ENCODE measurements at places on chromosomes 6 and 20. TPM values are rescaled to one million over a fixed set of nuclear protein-coding genes. Genes with fewer than 3 reads are reported as not detected.

Gene RING1
- 4.4 TPM for polyA plus RNA-seq

Gene BEND6
- polyA plus RNA-seq: not detected

Gene TRERF1
- 0.35 TPM for polyA plus RNA-seq

Gene MAP3K7
- 5.5 TPM for polyA plus RNA-seq

Gene GPR6
- not detected for polyA plus RNA-seq

Gene KCNK5
- polyA plus RNA-seq: 9.6 TPM

Gene EYS
- 0.63 TPM for polyA plus RNA-seq

Gene SNHG17
- polyA plus RNA-seq: 18.9 TPM

Gene LZTS3
- 3.7 TPM for polyA plus RNA-seq

Gene RIPOR3
- polyA plus RNA-seq: 5.6 TPM

Gene PRDM1
- polyA plus RNA-seq: 0.47 TPM

Gene RBPJL
- polyA plus RNA-seq: not detected

Gene OR2H1
- not detected for polyA plus RNA-seq

Gene EHMT2
- 7.9 TPM for polyA plus RNA-seq

Gene RIPPLY2
- polyA plus RNA-seq: not detected

Gene CCDC167
- polyA plus RNA-seq: 44.3 TPM

Gene CFB
- polyA plus RNA-seq: 3,144 TPM

Gene EPHA7
- polyA plus RNA-seq: 0.01 TPM

Gene RAET1L
- not detected for polyA plus RNA-seq

Gene GNAS-AS1
- polyA plus RNA-seq: 0.09 TPM

Gene MAP7
- polyA plus RNA-seq: 8.1 TPM

Gene ELOVL2
- 16.5 TPM for polyA plus RNA-seq

Gene SLC44A4
- not detected for polyA plus RNA-seq

Gene TOMM6
- polyA plus RNA-seq: 123 TPM

Gene ADGRB3
- polyA plus RNA-seq: 0.21 TPM

Gene CST9
- not detected for polyA plus RNA-seq

Gene JAG1
- 1.8 TPM for polyA plus RNA-seq

Gene BANF2
- polyA plus RNA-seq: not detected

Gene FOXF2
- polyA plus RNA-seq: not detected

Gene TRDN
- not detected for polyA plus RNA-seq

Gene EFCAB8
- not detected for polyA plus RNA-seq

Gene TFAP2A
- 0.03 TPM for polyA plus RNA-seq

Gene RPS6KA2
- 5.5 TPM for polyA plus RNA-seq

Gene SYCP2L
- polyA plus RNA-seq: not detected

Gene SRMS
- polyA plus RNA-seq: not detected

Gene DEFB116
- not detected for polyA plus RNA-seq

Gene ARG1
- polyA plus RNA-seq: 965 TPM

Gene ZDHHC14
- polyA plus RNA-seq: 5.7 TPM

Gene GJA1
- polyA plus RNA-seq: 1.5 TPM

Gene LRRC73
- polyA plus RNA-seq: 0.99 TPM

Gene LAMA4
- 2.4 TPM for polyA plus RNA-seq

Gene TBXT
- not detected for polyA plus RNA-seq

Gene BTBD3
- polyA plus RNA-seq: 3.0 TPM

Gene WFDC2
- 1.8 TPM for polyA plus RNA-seq

Gene HLA-DQB2
- not detected for polyA plus RNA-seq

Gene SLC17A9
- 56.0 TPM for polyA plus RNA-seq

Gene TOX2
- 2.7 TPM for polyA plus RNA-seq

Gene EEF1A1
- 2,991 TPM for polyA plus RNA-seq

Gene DUSP15
- polyA plus RNA-seq: 0.35 TPM

Gene HLA-B
- polyA plus RNA-seq: 864 TPM

Gene ZFP64
- 4.4 TPM for polyA plus RNA-seq

Gene OLIG3
- polyA plus RNA-seq: not detected

Data from liver (tissue), 10 donors.